Fibroblast of gingiva (primary cell): ENCODE measurements at places on chromosomes 3 and 15.

- no peak for DNase-seq
Observed at GRCh38 chr3:123085293-123085931, 18.6 kb downstream of the PDIA5 start.

DNA sequence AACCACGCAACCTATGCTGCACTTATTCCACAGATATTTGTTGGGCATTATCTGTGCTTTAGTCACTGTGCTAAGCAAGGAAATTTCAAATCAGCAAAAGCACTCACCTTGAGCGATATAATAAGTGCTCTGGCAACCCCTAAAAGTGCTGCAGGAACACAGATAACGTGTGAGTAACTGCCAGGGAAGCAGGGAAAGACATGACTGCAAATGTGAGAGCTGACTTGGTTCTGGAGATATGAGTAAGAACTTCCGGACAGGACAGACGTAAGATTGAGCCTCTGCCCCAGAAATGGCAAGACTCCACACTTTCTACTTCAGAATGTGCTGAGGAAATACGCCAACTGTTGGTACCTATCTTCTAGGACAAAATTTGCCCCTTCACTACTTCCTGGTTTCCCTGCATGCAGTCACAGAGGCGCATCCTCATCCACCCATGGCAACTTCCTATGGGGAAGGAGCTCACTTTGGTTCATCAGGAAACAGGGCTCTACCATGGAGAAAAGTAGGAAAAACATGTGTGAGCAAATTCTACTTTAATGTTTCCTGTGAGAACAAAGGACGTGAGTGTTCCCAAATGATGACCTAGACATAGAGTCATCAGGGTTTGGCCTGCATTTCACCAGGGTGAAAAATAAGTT lies 41.7 kb downstream of the AQP9 start:
- no peak for DNase-seq

DNA sequence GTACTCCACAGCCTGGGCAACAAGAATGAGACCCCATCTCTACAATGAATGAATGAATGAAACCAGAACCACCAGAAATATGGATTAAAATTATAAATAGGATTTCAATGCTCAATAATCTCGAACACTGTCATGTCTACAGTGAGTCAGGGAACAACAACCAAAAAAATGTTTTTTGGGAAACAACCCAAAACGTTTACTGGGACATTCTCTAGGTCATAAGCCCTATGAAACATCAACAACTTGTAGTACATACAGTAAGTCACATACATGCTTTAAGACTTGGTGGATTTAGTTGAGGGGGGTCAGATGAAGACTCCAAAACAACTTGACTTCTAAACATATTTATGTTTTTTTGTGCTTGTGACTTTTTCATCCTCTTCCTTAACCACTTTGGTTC lies 511.2 kb downstream of the FOXP1 start:
- peak; percentile 65 for DNase-seq

- DNase-seq, result no peak
Observed at GRCh38 chr15:68553314-68553993, 25.3 kb upstream of the CORO2B start.

GRCh38 chr15:66894363-66894762 lies 171.0 kb upstream of the SMAD3 start:
- no peak for DNase-seq

DNA sequence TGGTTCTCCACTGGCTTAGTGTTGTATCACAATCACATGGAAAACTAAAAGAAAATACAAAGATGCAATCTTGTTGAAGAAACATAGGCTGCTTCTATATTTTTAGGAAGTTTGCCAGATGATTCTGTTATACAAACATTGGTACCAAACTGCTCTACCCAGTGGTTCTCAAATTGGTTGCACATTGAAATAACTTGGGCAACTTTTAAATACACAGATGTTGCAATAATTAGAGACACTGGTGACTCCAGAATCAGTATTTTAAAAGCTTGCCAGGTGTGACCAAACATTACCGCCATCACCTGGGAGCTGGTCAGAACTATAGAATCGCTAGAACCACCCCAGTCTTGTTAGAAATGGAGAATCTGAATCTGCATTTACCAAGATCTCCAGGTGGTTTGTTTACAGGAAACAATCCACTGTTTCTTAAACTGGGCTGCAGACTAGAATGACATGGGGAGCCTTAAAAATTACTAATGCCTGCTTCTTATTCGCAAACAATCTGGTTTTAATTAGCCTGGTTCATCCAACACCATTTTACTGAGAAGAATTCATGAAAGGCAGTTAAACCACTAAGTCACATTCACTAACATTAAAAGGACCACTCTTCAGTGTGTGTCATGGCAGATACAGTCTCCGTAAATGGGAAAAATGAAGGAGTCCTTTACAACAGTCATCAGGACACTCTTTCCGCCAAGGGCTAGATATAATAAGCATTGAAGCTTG lies 76.5 kb downstream of the ACAP2 start:
- DNase-seq, result peak; percentile 89

DNA sequence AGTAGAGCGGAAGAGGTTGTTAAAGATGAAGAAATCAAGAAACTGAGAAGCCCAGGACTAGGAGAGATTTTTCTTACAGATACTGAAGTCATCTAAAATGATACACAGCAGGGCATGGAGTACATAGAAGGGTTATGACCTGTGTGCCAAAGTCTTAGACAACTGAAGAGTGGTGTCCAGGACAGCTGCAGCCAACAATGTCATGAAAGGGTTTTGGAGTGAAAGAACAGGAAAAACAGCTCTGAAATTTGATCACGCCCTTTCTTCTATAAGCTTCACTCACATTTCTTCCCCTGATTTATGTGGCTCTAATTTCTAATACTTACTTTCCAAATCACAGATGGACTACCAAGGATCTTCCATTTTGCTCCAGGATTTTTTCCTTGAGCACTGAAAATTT lies 3.0 kb downstream of the CFAP20DC start:
- DNase-seq, result no peak

- DNase-seq, result no peak
Observed at GRCh38 chr15:98057453-98057852, 97.0 kb downstream of the ARRDC4 start.

GRCh38 chr15:25946241-25946805 lies 83.2 kb upstream of the ATP10A start:
- no peak for DNase-seq

DNA sequence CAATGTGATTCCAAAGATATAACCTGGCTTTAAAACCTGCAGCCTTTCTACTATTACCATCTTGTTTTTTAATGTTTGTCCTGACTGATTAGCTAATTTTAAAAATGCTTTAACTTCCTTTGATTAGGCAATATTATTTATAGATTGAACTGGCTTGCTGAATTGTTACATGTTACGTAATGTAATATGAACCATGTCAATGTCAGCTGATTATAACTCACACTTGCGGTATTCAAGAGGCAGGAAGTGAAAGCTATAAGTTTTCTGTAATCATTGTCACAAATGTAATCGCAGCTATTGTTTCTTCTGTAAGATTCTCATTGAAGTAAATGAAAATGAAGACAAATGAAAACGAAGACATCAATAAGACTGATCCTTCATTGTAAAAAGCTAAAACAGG lies 146.8 kb downstream of the ROBO2 start:
- DNase-seq, result peak; percentile 43

GRCh38 chr15:101210058-101210457 lies 41.8 kb downstream of the CHSY1 start:
- DNase-seq, result no peak

- DNase-seq, result no peak
Observed at GRCh38 chr15:73357999-73358665, 10.6 kb downstream of the HCN4 start.

DNA sequence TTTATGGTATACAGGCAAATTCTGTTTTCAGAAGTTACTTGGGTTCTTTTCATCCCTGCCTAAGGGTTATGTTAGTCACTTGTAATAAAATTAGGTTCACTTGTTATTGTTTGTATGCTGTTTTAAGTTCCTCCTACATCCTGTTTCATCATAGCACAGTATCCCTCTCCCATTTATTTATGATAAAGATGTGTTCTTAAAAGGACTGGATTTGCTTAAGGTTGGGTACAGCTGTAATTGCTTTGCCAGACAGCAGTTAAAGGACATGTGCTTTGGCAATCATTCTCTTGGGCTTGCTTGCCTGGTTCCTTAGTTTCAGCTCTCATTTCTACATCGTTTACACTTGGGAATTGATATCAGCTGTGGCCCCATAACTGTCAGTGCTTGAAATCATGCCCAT lies 11.7 kb downstream of the ATP2C1 start:
- peak; percentile 88 for DNase-seq

DNA sequence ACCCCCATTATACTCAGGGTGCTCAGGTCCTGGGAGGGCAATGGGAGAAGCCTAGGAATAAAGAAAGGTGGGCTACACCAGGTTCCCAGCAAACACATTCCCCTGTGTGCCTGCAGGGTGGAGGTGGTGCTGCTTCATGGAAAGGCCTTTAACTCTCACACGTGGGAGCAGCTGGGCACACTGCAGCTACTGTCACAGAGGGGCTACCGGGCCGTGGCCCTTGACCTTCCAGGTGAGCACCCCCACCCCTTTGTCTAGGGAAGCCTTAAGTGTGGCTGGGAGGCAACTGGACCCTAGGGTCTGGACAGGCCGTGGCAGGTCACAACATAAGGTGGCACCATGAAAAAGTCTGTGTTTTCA lies 3.3 kb downstream of the ABHD14A start:
- DNase-seq, result no peak

- peak; percentile 90 for DNase-seq
Observed at GRCh38 chr3:187264021-187264420, 27.5 kb downstream of the MASP1 start.

DNA sequence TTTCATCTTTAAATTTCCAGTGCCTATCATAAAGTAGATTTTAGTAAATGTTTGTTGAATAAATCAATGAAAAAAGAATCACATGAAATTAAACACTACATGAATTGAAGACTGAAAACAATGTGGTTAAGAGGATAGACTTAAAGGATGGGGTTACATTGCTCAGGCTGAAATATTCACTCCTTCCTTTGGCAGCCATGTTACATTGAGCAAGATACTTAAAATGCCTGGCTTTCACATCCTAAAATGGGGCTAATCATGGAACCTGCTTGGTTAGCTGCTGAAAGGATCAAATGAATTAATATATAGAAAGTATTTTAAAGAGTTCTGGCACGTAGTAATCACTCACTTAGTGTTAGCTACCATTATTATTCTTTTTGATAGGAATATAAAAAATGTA lies 196.9 kb upstream of the SLC2A2 start:
- no peak for DNase-seq

DNA sequence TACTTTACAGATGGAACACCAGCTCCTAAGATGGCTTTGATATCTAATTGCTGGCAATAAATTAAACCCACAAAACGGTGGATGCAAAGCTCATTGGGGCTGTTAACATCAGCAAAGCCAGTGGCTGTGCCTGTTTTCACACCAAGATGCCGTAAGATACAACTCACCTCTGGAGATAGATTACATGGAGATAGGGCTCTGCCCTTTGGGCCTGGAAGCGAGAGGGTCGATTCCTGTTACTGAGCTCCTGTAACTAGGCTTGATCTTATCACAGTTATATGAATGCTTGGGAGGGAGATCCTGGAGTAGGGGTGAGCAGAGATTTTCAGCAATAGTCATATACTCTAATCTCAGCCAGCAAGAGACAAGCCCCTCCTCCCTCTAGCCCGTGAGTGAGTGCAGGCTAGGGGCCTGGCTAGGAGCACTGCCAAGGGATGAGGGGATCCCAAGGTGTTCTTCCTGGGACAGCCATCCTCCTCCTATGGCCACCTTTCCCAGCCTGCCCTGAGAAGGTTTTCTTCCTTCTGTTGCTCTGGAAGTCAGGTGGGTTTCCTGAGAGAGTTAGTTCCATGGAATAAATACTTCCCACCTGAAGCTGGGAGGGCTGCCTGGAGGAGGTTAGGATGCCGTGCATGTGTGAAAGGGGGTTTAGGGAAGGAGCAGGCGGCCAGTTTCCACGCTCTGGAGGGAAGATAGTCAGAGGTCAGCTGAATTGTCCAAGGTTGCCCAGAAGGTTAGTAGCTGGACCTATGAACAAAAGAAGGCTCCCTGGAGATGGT lies 18.1 kb upstream of the DOCK3 start:
- no peak for DNase-seq

DNA sequence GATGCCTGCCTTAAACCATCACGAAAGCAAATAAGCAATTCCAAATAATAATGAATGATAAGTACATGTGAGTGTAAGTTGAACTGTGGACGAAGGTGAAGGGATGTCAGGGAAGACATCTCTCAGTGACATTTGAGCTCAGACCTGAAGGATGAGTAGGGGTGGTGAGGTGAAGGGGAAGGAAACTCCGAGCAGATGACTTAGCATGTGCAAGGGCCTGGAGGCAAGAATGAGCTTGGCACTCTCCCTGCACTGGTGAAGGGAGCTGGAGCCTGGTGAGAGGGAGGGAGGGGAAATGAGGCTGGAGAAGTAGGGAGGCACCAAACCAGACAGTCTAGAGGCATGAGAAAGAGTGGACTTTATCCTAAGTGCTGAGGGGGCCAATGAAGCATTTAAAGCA lies 84.3 kb downstream of the MTHFS start:
- DNase-seq, result no peak

DNA sequence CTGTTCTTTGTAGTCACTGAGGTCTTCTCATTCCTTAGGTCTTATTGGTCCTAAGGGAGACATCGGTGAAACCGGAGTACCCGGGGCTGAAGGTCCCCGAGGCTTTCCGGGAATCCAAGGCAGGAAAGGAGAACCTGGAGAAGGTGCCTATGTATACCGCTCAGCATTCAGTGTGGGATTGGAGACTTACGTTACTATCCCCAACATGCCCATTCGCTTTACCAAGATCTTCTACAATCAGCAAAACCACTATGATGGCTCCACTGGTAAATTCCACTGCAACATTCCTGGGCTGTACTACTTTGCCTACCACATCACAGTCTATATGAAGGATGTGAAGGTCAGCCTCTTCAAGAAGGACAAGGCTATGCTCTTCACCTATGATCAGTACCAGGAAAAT lies 11.6 kb downstream of the ADIPOQ start:
- DNase-seq, result no peak

DNA sequence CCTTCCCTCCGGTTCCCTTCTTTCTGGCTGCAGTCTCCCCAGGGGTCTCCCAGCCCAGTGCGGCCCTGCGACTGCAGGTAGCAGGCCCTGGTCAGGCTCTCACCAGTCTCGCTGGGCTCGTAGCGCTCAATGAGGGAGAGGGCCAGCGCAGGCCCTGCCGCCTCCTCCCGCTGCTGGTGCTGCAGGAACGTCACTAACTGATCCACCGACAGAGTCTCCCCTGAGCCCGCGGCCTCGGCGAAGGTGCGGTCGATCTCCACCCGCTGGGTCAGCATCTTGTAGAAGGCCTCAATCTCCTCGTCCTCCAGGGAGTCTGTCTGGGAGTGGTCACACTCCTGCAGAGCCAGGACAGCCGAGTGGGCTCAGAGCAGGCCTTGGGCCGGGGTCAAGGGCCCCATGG lies 18.3 kb downstream of the PLCD1 start:
- DNase-seq, result no peak

DNA sequence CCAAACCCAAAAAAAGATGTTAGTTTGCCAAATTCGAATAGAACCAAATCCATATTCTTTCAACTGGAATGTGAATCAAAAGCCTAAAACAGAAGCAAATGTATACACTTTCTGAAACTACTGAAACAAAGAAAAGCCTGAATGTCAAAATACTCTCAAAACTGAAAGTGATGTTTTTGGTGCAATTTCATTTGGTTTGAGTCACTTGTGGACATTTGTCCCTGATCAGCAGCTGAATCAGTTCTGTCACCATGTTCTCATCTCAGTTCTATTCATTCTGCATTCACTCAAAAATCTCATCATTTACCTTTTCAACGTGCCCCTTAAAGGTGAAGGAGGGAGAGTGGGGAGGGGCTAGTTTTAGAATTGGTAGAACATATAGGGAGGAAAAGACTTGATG lies 266.8 kb downstream of the ABHD5 start:
- DNase-seq, result no peak

GRCh38 chr3:139239550-139239949 lies 104.3 kb upstream of the MRPS22 start:
- DNase-seq, result no peak

GRCh38 chr3:129855832-129856419 lies 37.6 kb downstream of the TMCC1 start:
- DNase-seq, result peak; percentile 58
